ENCODE measurements at places on chromosomes 6 and 20. TPM values are rescaled to one million over a fixed set of nuclear protein-coding genes. Genes with fewer than 3 reads are reported as not detected.

DNA sequence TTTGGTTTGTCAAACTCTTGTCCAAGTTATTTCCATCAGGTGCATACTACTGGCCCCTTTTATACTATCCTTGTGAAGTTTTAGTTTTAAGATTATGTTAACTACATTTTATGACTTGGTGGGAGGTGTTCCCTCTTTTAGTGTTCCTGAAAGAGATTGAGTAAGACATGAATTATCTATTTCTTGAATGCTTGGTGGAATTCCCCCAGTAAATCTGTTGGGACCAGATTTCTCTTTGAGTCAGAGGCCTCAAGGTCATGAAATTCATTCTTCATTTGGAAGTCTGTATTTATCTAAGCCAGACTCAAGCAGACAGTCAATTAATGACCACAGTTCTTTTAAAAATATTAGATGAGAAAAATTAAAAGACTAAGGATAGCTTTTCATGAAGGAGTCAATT is 81.3 kb downstream of the MOXD1 start:
- DNase-seq = no peak

GRCh38 chr6:4446982-4447381 is 311.6 kb upstream of the ECI2 start:
- DNase-seq = no peak

DNA sequence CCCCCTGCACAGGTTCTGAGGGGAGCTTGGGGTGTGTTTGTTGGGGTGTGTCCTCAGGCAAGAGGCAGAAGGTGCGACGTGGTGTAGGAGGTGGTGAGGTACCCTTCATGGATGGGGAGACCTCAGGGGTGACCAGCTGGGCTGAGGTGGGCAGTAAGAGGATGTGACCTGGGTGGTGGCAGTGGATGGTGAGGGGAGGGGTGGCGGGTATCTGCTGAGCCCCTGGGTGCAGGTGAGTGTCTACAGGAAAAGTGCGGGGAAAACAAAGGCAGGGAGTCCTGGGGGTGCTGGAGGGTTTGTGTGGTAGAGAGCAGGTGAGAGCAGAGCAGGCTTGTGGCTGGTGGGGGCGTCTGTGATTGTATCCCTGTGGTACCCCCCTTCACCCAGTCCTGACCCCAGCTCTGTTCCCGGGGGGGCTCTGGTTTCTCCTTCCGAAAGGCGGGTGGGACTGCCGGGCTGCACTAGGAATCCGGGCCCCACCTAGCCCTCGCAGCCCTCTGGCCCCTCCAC is 631 bp downstream of the RAET1L start:
- no peak for DNase-seq

- no peak for DNase-seq
These were observed 23.5 kb upstream of the NOL4L start for GRCh38 chr20:32608664-32609015.

- DNase-seq = no peak
These were observed 152.1 kb upstream of the SMLR1 start for GRCh38 chr6:130675072-130675471.

DNA sequence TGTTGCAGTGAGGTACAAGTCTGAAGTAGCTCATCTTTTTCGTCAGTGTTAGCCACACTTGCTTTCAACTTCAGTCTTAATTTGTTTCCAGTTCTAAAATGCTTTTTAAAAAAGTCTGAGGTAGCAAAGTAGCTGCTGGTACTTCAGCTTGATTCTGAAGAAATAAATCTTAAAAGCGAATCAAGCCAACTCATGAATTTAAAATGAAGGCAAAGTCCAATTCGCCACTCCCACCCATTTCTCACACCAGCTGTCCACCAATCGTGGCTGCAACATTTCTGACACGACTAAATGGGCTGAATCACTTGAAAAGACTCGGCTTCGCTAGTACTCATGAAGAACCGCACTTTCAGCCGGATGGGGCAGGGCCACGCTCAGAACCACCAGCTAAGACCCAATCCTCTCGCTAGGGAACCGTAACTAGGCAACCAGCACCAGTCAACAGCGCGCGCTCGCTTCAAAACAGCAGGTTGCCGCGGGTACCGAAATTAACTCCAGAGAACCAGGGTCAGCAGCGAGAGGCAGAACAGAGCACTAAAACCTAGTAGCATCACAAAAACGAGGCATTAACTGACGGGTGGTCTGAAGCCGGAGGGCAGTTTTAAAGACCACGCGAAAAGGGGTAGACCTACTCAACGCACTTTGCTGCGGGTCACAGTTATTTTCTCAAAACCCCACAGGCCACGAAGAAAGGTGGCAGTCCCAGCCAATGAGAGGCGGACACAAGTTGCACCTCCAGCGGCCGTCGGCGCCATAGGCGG is 900 bp downstream of the BCLAF1 start:
- peak; percentile 72 for DNase-seq

DNA sequence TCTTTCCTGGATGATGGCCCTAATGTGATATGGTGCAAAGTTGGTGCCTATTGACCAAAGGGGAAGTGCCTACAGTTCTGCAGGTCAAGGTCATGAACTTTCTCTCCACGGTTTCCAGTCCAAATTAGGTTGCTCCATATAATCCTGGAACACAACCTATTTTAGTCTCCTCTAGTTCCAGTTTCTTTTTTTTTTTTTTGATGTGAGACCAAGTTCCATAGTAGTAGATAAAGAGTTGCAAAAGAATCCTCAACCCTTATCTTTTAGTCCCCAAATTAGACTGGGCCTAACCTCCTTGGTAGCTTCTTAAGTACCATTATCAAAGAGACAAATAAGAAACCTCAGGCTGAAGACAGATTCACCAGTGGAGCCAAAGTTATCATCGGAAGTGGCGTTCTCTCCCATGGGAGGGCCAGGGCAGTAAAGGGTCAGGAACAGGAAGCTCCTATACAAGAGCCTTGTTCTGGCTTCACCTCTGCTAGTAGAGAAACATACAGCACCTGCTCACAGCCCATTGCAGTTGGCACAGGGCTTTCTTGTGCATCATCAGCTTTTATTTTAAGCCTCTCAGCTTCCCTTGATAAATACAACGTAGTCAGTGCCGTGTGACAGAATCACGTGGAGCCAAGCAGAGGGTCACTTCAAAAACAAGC is 132.2 kb upstream of the RREB1 start:
- no peak for DNase-seq

GRCh38 chr6:6331946-6332601 is 11.6 kb upstream of the F13A1 start:
- no peak for DNase-seq

DNA sequence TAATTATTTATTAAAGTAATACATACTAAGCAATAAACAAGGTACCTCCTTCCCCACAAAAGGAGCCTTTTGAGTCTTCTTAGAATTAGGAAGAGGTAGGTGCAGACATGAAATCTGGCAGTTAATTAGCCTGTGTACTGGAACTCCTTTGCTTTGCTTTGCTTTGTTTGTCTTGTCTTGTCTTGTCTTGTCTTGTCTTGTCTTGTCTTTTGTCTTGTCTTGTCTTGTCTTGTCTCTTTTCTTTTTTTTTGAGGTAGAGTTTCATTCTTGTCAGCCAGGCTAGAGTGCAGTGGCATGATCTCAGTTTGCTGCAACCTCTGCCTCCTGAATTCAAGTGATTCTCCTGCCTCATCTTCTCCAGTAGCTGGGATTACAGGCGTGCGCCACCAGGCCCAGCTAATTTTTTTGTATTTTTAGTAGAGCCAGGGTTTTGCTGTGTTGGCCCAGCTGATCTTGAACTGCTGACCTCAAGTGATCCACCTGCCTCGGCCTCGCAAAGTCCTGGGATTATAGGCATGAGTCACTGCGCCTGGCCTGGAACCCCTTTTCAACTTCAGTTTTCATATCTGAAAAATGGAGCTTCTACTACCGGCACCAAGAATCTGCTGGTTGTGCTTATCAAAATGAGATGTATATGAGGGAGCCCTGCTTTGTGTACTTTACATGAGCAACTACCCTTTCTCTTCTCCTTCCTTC is 301.2 kb downstream of the CDKAL1 start:
- no peak for DNase-seq

DNA sequence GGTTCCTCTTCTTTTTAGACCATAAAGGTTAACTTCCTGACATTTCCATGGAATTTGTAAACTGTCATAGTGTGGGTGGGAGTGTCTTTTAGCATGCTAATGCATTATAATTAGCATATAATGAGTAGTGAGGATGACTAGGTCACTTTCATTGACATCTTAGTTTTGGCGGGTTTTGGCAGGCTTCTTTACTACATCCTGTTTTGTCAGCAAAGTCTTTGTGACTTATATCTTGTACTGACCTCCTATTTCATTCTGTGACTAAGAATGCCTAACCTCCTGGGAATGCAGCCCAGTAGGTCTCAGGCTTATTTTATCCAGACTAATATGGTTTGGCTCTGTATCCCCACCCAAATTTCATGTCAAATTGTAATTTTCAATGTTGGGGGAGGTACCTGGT is 149.6 kb upstream of the SYNCRIP start:
- no peak for DNase-seq

DNA sequence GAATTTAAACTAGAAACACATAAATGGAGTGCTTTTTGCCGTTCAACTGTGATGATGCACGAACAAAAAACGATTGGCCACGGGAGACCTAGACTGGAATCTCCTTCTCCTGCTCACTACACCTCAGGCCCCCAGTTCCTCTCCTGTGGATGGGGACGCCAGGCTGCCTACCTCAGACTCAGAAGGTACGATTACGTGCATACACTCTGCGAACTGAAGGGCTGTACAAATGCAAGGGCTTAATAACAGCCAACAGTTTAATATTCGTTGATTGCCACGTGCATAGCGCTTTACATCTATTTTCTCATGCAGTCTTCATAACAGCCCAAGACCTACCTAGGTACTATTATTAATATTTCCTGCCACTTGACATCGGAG is 495 bp upstream of the ARMC2 start:
- no peak for DNase-seq

- no peak for DNase-seq
These were observed 23.1 kb downstream of the NCR2 start for GRCh38 chr6:41358503-41358902.

- DNase-seq = no peak
These were observed 406.2 kb upstream of the JAG1 start for GRCh38 chr20:11080010-11080409.

Gene HMGCLL1
- 3.3 TPM for polyA plus RNA-seq

DNA sequence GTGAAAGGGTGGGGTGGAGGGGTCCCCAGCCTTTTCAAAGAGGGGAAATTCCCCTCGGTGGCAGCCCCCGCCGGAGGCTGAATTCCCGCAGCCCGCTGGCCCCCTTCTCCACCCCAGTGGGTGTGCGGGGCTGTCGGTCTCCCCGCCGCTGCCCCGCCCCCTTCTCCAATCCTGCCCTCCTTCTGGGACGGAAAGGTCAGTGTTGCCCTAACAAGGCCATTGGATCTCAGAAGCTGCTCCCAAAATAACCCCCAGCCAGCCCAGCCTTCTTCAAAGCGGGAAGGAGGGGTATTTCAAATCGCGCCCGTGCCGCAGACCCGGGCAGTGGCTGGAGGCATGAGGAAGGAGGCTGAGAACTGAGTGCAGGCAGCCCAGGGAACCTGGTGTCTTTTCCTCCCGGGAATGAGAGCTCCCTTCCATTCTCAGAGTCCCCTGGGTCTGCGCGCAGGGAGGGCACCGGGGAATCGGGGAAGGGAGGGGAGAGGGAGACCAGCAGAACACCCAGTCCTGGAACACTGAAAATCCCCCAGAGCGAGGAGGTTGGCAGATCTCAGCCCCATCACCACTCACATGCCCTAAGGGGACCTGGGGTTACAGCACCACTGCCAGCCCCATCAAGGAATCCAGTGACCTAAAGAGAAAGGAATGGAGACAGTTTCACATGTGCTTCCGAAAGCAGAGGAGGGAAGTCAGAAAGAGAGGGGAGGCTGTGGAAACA is at the start of gene JPH2:
TSS of gene JPH2 (minus strand) at position 135 of the 718 bp plus-strand sequence. CDS start 483 bp downstream, outside the sequence.
- DNase-seq = no peak

- DNase-seq = no peak
These were observed 11.4 kb downstream of the FAM184A start for GRCh38 chr6:119067091-119067490.

DNA sequence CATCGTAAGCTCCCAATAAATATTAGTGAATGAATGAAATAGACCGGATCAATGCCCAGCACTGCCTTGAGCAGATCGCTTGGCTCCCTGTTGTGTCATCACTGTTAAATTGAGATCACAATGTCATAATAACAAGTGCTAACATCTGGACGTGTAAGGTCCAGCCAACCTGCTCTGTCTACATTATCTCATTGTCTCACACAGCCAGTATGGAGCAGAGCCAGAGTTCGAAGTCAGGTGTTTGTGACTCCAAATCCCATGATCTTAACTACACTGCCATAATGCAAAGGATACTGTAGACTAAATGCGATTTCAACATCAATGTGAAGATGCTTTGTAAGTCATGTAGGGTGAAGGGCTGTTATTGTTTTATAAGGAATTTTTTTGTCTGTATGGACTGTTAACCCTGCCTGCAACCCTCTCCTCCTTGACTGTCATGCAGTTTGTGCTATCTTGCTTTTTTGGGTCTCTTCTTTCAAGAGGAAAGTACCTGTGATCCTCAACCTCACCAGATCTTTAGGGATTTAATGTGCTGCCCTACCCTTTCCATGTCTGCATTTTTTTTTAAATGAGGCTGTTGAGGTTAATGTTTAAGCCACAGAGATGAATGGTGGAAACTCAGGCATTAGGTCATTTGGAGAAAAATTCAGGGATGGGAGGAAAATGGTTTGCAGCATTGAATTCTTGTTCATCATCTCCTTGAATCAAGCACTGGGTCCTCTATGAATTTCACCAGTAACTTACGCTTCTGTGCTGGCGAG is 49.0 kb upstream of the OCSTAMP start:
- DNase-seq = no peak

DNA sequence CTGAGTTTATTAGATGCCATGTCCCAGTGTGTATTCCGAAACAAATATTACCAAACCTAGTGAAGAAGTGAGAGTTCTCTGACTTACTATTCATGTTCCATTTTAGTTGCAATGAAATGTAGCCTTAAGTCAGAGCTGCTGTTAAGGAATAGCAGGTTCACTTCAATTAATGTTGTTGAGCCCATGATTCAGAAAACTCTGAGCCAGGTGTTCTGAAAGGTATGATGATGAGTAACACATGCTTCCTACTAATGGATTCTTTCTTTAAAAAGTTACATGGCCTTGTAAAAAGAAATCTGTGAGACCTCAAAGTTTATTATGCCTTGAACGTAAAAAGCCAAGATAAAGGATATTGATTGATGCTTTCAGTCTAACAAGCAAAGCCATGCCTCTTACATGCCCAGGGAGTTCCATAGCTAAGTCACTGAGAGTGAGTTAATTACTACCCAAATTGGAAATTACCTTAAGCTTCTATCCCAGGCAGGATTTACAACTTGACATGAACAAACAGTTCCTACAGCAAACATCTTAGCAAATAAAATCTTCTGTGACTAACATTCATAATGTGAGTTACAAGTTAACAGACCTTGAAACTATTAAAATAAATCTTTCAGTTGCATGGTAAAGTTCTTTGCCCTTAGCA is 122.9 kb downstream of the AKAP7 start:
- no peak for DNase-seq

DNA sequence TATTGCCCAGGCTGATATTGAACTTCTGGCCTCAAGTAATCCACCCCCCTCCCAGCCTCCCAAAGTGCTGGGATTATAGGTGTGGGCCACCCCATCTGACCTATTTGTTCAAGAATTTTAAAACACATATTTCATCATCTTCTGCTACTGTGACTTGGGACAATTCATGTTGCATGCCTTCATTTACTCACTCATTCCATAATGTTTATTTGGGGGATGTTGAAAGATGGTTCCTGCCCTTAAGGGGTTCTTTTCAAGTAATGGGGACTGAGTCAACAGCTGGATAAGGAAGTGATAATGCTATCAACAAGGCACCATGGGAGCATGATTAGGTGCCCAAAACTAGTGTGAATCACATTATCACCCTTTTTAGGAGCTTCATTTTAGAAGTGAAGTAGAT is 62.0 kb downstream of the CRYBG1 start:
- no peak for DNase-seq
